ENCODE measurements at places on chromosomes 11 and 22. TPM values are rescaled to one million over a fixed set of nuclear protein-coding genes. Genes with fewer than 3 reads are reported as not detected.

The OR5M10 gene
- total RNA-seq: not detected

The YPEL1 gene
- total RNA-seq: 6.7 TPM

The TSGA10IP gene
- not detected for total RNA-seq

The NNMT gene
- total RNA-seq: 349 TPM

The MRGPRX2 gene
- total RNA-seq: not detected

The AGBL2 gene
- 0.96 TPM for total RNA-seq

The OLFML1 gene
- total RNA-seq: 30.6 TPM

The FAT3 gene
- total RNA-seq: 6.9 TPM

The MS4A1 gene
- 1.3 TPM for total RNA-seq

The OR52I2 gene
- not detected for total RNA-seq

Measured in upper lobe of right lung (tissue), 1 donor.